ENCODE measurements at places on chromosomes 3 and 15. TPM values are rescaled to one million over a fixed set of nuclear protein-coding genes. Genes with fewer than 3 reads are reported as not detected.

DNA sequence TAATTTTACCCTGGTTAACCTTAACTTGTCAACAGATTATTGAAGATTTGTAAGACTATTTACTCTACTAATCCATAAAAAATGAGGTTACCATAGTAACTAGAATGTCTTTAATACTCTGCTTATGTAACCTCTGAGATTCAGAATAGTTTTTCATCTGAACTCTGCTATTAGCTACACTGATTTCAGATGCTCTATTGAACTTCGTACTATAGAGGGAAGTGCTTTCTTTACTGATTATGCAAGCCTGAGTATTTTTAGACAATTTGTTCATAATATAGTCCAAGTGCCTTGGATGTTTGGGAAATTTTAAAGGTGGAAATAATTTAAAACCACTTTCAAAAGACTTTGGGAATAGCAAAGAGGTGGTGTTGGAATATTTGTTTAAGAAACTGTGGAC lies 107.9 kb upstream of the GBE1 start:
- DNase-seq, result no peak

GRCh38 chr15:69704229-69704628 lies 251.6 kb downstream of the RPLP1 start:
- DNase-seq, result no peak

DNA sequence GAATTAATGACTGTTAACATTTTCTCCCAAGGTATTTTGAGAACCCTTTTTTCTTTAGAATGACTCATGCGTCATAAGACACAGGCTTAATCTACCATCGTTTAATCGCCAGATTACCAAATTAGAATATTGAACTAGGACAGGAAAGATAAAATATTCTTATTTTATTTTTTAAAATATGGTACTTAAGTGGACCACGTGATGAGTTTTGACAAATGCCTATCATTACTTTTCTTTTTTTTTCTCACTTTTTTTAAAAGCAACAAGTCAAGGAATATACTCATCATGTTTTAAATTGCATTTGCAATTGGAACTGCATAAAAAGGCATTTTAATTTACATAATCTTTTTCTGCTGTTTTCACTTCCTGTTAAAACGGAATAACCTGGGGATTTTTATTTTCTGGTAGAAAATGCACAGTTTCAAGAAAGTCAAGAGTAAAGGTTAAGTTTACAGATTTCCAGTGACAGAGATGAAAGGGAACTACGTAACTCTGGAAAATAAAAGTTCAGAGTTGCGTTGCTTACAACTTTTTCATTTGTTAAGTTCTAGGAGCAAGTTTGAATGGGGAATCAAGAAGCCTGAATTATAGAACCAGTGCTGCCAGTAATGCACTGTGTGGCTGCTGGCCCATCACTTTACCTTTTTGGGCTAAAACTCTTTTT lies 23.6 kb downstream of the SIAH2 start:
- no peak for DNase-seq

- no peak for DNase-seq
Observed at GRCh38 chr3:135325726-135326235, 530.7 kb downstream of the EPHB1 start.

DNA sequence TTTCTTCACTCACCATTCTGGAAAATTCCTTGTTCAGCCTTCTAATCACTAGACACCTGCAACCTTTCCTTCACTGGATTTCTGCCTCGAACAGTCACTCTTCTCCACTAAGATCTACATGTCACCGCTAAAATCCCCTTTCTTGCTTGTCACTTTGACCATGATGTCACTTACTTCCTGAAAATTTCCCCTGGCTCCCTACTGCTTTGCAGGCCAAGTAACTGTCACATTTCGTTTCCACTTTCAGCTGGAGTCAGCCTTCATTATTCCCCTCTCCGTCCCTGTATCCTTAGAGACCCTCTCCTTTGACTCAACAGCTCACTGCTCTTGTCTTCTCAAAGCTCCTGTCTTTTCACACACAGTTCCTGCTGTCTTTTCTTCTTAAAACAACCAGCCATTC lies 15.9 kb downstream of the CHL1 start:
- DNase-seq, result no peak

NPAP1 gene
- total RNA-seq, result not detected

Measured in fibroblast of villous mesenchyme (primary cell).